Activated naive CD4-positive, alpha-beta T cell treated with anti-CD3 and anti-CD28 coated beads for 36 hours (primary cell): ENCODE measurements at places on chromosomes 4 and X.

- no peak for DNase-seq
Observed at GRCh38 chr4:52199574-52200338, 148.7 kb downstream of the SPATA18 start.

DNA sequence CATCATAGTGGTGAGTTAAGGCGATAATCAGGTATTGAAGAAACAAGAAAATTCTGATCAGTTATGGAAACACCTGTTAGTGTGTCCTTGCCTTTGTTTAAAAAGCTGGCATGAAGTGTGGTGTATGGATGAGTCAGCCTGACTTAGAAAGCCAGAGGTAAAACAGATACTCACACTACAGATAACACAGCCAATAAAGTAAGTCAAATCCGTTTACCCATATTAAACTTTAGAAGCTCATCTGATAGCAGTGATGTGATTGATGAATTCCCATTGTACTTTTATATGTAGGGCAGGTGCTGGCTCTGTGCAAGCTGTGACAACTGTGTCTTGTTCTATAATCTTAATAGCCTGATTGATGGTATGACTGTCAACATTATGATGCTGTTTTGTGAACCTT is 1392.7 kb upstream of the IGFBP7 start:
- no peak for DNase-seq

GRCh38 chr4:152577708-152578396 is 42.0 kb upstream of the FBXW7 start:
- no peak for DNase-seq

GRCh38 chr4:107153228-107153627 is 117.1 kb upstream of the DKK2 start:
- no peak for DNase-seq

- DNase-seq, result no peak
Observed at GRCh38 chr4:156401371-156401770, 447.7 kb upstream of the CTSO start.

GRCh38 chr4:72418458-72418857 is 150.6 kb downstream of the ADAMTS3 start:
- no peak for DNase-seq

GRCh38 chr4:183130328-183131155 is 31.5 kb downstream of the WWC2 start:
- DNase-seq, result no peak

- no peak for DNase-seq
Observed at GRCh38 chr4:110483516-110483915, 7.6 kb downstream of the ENPEP start.

DNA sequence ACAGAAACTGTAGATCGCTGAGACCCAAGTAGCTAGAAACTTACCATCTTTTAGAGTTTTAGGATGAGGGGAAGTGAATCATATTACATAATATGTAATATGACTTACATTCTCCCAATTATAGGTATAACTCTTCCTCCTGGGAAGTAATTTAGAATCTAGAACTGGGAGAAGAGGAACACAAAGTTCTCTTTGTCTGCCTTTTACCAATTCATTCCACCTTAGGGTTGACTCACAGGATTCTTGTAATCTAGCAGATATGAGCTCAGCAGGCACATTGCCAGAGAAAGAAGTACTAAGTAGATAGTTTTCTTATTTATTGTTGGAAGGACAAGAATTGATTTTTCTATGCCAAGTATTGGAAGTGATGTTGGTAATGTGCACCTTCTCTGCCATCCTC is 58.0 kb upstream of the CCSER1 start:
- no peak for DNase-seq

- no peak for DNase-seq
Observed at GRCh38 chr4:123325241-123325681, 71.3 kb upstream of the SPRY1 start.

DNA sequence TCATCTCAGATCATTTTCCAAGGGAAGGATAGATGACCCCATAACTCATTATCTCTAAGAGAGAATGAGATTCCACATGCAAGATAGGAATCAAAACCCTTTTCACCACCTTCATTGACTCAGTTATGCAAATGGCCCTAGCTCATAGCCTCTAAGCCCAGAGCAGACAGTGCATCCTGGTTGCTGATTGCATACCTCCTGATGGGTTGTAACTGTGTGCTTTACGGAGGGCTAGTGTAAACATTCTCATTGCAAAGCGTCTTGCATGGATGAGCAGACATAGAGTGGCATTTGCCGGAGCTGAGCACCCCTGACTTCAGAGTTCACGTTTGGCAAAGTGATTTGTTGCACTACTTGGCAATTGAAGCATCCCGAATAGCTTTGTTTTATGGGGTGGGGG is 151.0 kb downstream of the VCX3A start:
- DNase-seq, result no peak

GRCh38 chr4:121707344-121707743 is 10.6 kb upstream of the ANXA5 start:
- peak; percentile 17 for DNase-seq

DNA sequence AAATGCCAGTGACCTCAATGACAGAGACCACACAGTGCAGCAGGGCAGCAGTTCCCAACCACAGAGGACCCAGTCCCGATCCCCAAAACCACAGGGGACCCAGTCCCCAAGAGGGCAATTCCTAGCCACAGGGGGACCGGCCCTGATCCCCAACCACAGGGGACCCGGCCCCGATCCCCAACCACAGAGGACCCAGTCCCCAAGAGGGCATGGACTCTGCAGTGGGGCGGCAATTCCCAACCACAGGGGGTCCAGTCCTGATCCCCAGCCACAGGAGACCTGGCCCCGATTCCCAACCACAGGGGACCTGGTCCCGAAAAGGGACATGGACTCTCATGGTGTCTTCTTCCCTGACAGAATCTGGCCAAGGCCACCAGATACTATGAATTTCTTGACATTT is 136.3 kb downstream of the AFAP1 start:
- no peak for DNase-seq

- DNase-seq, result no peak
Observed at GRCh38 chr4:119204916-119205315, 7.6 kb upstream of the USP53 start.

- DNase-seq, result peak; percentile 92
Observed at GRCh38 chr4:185005219-185005819, 13.0 kb upstream of the HELT start.

- DNase-seq, result no peak
Observed at GRCh38 chrX:139196890-139197289, 333.6 kb upstream of the F9 start.

DNA sequence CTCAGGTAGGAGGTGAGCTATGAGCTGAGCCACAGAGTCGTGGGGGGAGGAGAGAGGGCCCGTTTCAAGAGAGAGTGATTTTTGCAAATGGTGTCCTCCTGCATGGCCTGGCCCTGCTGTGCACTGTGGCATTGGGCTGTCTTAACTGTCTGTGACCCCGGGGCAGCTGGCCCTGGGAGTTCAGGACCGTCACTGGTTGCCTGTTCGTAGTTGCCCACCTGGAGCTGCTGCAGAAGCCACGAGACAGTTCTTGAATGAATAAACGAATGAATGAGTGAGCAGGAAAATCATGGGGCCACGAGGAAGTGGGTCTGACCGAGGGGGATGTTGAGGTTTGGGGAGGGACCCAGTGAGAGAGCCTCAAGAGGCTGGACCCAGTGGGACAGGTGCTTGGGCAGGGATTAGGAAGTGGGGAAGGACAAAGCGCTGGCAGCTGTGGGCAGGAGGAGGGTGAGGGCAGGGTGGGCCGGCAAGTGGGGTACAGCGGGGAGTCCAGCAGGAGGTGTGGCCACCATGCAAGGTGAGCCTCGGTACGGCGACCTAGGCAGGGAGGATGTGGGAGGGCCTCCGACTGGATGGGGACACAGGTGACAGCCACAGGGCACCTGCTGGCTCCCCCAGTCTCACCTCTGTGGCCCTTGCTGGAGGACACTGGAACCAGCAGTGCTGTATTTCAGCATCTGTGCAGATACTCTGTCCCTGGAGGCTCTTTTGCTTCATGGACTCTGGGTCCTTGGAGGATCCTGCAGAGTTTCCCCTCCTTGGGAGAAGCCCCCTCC is 10.2 kb downstream of the RGS12 start:
- DNase-seq, result peak; percentile 50

DNA sequence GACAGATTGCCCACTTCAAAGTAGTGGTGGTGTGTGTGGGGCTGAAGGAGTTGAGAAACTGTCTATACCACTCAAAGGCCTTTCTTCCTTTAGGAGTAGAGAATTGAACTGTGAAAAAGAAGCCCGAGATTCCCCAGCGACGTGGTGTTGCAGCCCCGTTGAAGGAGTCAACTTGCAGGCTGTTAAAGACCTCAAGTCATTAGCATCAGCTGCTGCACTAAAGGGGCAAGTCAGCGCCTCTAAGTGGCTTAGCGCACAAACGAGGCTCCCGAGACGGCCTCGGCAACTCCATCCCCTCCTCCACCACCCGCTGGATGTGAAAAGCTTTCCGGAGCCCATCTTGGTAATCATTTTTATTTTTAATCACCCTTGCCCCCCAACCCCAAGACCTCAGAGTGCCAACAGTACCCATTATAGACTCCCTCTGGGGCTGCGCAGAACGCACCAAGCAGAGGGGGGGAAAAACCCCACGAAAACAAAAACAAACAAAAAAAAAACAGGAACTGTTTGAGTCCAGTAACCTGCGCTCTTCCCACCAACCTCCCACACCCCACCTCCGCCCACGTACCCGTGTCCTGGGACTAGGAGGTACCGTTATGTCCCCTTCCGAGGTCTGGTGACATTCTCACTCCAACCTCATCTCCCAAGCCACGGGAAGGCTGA is 913 bp upstream of the PRDM8 start:
- no peak for DNase-seq

DNA sequence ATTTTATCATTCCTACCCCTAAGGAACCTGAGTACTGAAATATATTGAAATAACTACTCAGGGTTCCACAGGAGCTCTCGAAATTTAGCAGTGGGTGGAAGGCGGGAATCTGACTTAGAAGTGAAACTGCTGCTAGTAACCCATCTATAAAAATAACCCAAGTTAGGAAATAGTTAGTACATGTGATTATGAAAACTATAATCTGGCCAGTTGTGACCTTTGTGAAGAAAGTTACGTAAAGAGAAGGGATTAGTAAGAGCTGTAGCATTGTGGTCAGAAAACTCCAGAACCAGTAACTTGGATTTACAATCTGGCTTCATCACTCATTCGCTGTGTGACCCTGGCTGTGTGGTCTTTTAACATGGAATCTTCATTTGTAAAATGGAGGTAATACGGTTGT is 175.5 kb downstream of the RAPGEF2 start:
- DNase-seq, result no peak

GRCh38 chrX:39117101-39117500 is 315.8 kb downstream of the MID1IP1 start:
- DNase-seq, result no peak

DNA sequence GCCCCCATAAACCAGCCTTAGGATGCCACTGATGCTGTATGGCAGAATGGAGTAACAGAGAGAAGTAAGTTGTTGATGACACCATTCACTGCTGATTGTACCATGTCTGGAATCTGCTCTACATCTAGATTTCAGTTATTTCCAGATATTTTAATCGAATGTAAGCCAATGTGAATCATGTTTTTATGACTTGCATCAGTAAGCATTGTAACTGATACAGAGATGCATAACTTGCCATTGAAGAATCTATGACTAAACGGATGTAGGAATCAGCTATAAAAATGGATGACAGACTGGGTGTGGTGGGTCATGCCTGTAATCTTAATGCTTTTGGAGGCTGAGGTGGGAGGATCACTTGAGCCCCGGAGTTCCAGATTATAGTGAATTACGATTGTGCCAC is 161.0 kb upstream of the GATB start:
- DNase-seq, result no peak

DNA sequence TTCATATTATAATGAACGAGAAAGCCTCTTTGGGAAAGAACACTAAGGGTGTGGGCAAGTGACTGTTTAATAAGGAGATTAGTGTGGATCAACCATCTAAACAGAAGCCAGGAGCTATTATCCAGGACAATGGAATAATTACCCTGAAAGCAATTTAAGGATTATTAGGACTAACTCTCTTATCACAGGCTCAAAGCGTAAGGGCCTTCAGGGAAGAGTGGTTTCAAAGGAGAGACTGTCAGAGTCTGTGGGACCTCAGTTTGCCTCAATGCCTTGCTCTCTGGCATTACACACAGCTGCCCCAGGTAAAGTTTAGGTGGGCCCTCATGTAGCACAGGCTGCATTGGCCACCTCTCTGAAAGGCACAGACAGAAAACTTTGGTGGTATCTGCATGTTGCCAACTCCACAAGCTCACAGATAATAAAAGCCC is 717.2 kb upstream of the ADGRL3 start:
- DNase-seq, result no peak

DNA sequence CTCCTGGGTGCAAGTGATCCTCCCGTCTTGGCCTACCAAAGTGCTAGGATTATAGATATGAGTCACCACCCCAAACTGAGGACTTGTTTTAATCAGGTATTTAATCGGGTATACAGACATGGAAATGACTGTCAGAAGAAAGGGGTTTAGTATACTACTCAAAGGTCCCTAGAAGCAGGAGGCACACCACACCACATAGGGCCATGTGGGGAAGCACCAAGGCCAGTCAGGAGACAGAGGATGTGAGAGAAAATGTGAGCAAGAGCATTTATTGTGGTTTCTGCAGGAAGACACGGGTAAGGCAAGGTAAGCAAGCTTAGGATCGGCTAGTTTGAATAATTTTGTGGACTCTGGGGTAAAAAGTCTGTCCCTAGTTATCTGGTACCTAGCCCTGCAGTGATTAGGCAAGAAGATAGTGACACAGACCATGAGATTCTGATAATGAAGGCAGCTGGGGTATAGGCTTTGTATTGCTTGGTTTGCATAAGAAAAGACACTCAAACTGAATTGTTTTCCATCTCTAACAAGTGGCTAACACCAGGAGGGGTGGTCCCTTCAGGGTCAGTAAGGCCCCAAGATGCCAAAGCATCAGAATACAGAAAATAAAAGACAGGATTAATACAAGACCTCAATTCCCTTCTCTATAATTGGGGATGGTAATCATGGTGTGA is 408.8 kb upstream of the F9 start:
- no peak for DNase-seq

GRCh38 chr4:118277243-118277642 is 75.6 kb downstream of the PRSS12 start:
- DNase-seq, result no peak

GRCh38 chr4:110005461-110006056 is 92.9 kb downstream of the EGF start:
- DNase-seq, result no peak

DNA sequence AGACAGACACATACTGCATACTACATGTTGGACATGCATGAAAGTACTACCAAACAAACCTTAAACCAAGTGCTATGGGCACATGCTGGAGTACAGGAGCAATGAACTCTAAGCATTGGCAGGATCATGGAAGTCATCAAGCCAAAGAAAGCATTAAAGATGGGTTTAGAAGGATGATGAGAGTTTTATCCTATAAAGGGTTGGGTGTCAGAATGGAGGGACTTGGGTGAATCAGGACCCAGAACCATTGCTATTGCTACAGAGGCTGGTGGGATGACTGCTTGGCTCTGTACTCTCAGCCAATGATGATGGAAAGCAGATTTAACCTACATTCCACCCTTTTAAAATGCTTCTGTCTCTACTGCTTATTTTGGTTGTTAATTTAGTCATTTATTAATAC is 233.9 kb upstream of the EDA2R start:
- no peak for DNase-seq
